ENCODE measurements at places on chromosomes 3 and 15.

- DNase-seq, result no peak
These were observed 254.4 kb upstream of the THBS1 start for GRCh38 chr15:39326306-39326975.

- no peak for DNase-seq
These were observed 41.9 kb downstream of the SMAD6 start for GRCh38 chr15:66743703-66744536.

- DNase-seq, result no peak
These were observed 26.6 kb upstream of the HES1 start for GRCh38 chr3:194109192-194109863.

DNA sequence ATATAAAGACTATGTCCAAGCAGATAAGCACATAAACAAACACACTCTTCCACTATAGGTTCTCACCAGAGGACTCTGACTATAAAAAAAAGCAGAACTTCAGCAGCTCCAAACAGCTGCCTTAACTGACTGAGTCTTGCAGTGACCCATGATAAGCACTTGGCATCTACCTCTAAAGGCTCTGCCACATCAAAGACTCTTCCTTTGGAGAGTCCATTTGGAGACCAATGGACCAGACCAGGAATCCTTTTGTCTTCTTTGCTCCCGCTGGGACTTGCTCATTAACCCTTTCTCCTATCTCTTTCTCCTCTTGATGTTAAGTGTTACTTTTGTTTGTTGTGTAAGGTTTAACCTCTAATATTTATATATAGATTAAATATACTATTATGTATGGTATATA lies 424.1 kb downstream of the RSL24D1 start:
- DNase-seq, result no peak

DNA sequence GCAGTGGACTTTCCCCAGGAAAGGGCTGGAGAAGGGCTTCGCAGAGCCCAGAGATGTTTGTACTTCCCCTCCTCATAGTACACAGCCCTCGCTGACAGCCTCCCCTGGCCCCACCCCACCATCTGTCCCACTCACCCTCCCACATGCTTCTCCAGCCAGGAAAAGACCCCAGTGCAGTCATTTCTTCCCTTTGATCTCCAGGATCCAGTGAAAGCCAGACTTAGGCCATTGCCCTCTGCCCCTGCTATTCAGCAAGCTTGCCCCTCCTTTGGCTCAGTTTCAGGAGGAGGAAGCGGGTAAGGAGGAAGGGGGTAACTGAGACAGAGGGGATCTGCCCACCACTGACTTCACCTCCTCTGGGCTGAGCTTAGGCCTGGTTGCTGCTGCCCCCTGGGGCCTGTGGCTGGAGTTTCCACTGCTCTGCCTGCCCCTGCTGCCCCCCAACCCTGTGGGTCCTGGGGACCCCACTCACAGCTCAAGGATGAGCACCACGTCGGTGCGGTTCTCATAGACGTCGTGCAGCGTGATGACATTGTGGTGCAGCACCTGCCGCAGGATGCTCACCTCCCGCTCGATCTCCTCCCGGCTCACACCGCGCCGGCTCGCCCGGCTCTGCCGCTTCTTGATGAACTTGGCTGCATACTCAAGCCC lies 63.1 kb downstream of the DAPK2 start:
- DNase-seq, result no peak

DNA sequence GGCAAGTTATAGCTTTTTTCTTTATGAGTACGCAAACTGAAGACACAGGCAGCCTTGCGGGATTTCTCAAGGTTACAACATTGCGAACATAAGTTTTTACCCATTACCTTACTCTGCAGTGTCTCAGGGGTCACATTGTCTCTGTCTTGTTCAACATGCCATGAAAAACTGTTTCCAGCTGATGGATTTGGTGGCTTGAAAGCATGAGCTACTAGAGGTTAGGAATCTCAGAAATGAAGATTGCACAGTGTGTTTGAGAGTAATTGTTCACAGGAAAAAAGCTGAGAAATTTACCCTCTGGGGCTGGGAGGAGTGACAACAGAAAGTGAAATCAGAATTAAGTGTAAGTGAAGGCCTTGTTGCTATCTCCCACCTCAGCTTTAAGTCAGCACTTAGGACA lies 568.6 kb downstream of the TAFA4 start:
- no peak for DNase-seq

DNA sequence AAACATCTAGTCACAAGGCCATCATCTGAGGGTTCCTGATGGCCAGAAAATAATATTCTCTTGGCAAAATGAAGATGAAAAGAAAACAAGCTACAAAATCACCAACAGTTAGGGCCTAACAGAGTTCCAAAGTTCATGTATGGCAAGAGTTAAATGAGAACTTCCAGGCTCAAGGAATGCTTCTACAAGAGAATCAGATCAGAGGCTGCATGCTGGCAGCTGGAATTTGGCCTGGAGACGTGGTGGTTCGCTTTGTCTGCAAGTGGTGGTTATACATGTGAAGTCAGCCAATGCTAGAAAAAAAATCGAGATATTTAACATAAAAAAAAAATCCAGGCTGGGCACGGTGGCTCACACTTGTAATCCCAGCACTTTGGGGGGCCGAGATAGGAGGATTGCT lies 5.6 kb downstream of the SIAH2 start:
- DNase-seq, result no peak

DNA sequence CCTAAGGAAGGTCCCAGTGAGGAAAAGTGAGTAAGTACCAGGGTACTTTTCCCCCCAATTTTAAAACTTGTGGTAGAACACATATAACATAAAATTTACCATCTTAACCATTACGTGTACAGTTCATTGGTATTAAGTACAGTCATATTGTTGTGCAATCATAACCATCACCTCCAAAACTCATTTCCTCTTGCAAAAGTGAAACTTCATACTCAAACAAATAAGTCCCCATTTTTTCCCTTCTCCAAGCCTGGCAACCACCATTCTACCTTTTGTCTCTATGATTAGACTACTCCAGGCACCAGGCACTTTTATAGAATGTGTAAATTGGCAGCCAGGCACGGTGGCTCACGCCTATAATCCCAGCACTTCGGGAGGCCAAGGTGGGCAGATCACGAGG lies 12.2 kb downstream of the PRC1 start:
- no peak for DNase-seq

DNA sequence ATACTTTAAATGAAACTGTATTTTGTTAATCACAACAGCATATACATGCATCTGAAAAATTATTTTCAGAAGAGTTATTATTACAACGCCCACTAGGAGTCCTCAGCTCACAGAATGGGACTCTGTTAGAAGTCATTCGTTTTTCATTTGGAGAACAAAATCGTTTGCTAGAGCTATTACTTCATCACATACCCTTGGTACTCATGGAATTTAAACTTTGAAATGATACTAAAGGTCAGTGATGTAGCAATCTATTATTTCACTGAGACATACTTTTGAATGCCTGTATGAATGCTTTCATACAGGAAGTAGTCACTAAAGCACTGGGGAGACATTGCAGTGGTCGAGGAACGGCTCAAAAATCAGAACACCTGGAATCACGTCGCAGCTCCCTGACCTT lies 198.1 kb downstream of the MBNL1 start:
- DNase-seq, result no peak

- DNase-seq, result no peak
These were observed 32.2 kb downstream of the ARMC8 start for GRCh38 chr3:138219255-138219654.

DNA sequence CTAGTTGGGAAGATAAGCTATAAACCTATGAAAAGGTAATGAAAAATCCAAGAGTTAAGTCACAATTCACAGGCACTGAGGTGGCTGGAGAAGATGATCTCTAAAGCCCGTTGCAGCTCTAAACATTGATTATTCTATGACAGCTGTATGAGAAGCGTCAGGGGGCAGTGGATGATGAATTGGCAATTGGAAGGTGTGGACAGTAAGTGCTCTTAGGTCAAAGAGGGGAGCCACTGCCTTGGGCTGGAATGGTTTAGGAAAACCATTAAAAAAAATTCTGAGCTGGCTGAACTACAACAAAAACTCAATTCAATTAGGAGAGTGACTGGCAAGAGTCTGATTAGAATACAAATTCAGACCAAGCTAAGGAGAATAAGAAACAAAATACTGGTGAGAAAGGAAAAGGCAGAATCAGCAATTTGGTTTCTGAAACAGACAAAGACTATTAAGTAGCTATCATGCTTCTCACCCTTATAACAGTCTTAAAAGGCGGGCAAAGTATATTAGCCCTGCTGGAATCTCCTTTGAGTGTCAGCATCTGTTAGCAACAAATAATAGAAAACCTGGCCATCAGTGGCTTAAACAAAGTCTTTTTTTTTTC lies 8.8 kb upstream of the NMD3 start:
- no peak for DNase-seq

DNA sequence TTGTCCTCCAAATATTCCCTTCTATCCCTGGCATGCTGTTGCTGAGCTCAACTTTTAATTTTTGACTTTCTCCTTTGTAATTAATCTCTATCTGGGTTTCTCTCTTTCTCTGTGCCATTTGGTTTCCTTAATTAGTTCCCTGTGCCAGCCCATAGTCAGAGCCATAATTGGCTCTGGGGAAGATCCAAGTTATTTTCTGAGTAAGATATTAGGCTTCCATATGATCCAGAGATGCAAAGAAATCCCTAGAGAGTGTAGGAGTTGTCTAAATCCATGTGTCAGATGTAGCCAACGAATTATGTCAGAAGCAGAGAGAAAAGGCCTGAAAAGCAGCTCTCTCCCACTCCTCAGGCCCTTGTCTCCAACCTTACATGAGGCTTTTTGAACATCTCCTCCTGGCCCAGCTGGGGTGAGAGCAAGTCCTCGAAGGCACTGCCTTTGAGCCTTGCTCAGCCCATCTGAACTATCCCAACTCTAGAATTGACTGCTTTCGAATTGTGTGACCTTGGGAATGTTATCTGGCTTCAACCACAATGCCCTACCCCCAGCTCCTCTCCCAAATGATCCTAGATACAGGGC lies 46.4 kb downstream of the MOBP start:
- no peak for DNase-seq
